NCI-H510A treated with DMSO at 0.1 percent for 48 hours (cell line): ENCODE measurements at places on chromosomes 5 and 9.

DNA sequence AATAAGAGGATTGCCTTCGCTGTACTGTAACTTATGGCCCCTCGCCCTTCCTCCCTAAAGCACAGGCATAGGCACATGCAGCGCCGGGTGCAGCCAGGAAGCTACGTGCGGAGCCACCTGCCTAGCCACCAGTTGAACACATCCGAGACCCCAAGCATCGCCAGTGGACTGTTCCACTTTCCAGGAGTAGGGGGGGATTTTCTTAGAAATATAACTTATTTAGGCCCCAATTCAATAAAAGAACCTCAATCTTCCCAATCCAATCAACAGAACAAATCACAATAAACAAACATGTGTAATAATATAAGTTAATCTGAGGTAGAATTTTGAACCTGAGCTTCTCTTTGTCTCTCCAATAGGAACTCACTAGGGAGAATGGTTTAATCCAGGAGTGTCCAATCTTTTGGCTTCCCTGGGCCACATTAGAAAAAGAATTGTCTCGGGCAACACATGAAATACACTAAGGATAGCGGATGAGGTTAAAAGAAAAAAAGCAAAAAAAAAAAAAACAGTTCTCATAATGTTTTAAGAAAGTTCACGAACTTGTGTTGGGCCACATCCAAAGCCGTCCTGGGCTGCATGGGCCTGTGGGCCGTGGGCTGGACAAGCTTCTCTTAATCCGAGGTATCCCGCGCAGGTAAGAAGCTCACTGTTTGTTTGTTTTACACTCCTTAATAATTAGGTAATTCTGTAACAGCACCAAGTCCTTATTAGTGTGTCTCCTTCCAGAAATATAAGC is 22.0 kb upstream of the NIPBL start:
- no peak for DNase-seq

- DNase-seq, result no peak
Measured at GRCh38 chr5:131381777-131382176, 117.9 kb downstream of the CDC42SE2 start.

- no peak for DNase-seq
Measured at GRCh38 chr9:98639133-98639532, 69.6 kb downstream of the GABBR2 start.

DNA sequence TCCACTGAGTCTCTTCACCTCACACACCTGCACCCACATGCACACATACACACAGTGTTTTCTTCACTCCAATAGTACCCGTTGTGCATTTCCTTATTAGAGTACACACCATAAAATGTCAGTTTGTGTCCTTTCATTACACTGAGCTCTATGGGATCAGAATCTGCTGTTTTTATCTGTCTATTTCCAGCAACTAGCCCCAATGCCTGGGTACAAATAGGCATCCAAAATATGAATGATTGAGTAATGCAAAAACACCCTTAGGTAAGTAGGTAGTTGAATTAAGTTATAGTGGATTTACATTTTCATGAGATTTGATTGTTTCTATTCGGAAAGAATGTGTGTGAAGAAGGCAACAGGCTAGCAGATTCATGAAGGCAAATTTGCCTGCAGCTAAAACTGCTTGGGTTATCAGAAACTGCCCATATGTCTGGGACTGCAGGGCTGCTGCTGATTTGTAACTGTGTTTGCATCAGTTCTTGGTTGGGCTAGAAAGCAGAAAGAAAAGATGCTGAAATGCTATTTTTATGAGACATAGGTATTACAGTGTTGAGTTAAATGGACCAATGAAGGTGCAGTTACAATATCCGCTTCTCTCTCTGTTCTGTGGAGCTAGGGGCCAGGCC is 26.9 kb downstream of the PPP3R2 start:
- no peak for DNase-seq

DNA sequence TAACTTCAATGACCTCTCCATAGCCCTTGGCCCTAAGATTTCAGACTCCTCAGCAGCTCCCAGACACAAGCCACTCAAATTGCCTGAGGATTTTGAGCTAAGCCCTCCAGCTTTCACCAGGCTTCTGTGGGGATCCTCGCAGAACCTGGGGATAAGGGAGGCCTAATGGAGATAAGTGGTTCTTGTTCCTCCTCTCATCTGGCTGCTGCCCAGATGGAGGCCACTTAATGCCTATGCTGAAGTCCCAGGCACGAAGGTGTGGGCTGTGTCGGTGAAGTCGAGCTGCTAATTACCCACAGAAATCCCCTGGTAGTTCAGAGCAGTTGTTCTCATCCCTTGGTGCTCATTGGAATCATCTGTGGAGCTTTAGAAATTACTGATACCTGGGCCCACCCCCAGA is 10.3 kb upstream of the FAT2 start:
- DNase-seq, result no peak

GRCh38 chr5:56305001-56305950 is 72.1 kb upstream of the ANKRD55 start:
- no peak for DNase-seq
